ENCODE measurements at places on chromosomes 2 and 18.

GRCh38 chr2:214679736-214680135, 129.7 kb downstream of the BARD1 start:
- no peak for DNase-seq

GRCh38 chr18:34224423-34225217, at the start of gene NOL4:
NOL4 (minus strand) TSS chr18:34224913; CDS start chr18:34223253, 1,660 bp downstream.
- peak; percentile 91 for DNase-seq

DNA sequence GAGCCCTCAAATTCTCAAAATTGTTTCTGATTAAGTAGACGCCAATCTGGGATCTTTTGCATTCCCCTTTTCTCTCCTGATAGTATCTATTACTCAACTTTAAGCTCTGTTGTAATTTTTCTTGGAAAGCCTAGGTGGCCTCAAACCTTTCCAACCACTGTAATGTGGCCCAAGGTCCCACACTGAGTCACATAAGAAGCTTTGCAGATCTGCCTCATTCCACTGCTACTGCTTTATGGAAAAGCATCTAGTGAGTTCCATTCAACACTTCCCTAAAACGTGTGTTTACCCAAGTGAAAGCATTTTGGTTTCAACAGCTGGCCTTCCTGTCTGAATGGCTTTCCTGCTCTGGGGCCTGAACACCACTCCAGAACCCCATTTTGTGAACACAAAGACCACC, 493.6 kb upstream of the SPHKAP start:
- DNase-seq = no peak

- peak; percentile 73 for DNase-seq
Measured at GRCh38 chr2:69741229-69741574, 732 bp upstream of the ANXA4 start.

DNA sequence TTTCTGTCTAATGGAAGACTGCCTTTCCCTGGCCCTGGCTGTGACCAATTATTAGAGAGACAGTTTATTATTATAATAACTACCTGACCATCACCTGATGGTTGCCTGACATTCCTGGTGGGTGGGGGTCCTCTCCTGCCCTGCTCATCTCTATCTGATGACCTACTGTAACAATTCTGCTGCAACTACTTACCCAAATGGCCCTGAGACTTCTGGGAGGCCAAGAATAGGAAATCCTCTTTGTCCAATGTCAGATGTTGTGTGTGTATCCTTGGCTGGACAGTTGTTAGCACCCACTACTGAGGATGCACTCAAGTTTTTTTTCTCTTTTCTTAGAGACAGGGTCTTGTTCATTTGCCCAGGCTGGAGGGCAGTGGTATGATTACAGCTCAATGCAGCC, 110.3 kb downstream of the DDX1 start:
- no peak for DNase-seq

- no peak for DNase-seq
Measured at GRCh38 chr2:97950329-97951154, 45.2 kb downstream of the TMEM131 start.

DNA sequence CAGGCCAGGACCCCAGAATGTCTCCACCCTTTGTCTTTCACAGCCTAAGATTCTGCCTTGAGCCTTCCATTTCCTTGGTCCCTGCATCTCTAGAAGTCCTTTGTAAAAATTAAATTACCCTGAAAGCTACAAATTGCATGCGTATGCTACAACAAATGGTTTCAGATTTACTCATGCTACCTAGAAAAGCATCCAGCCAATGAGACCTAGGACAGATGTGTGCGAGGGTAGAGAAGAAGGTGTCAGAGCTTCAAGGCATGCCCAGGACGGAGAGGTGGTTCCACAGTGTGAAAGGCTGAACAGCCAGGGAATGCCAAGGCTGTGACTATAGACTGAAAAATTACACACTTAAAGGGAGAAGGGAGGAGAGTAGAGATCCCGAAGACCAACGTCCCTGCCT, 40.2 kb downstream of the CCBE1 start:
- no peak for DNase-seq

GRCh38 chr2:240303896-240304745, 131.3 kb upstream of the GPC1 start:
- DNase-seq = peak; percentile 32

- no peak for DNase-seq
Measured at GRCh38 chr2:168450171-168450570, 5.9 kb upstream of the CERS6 start.

DNA sequence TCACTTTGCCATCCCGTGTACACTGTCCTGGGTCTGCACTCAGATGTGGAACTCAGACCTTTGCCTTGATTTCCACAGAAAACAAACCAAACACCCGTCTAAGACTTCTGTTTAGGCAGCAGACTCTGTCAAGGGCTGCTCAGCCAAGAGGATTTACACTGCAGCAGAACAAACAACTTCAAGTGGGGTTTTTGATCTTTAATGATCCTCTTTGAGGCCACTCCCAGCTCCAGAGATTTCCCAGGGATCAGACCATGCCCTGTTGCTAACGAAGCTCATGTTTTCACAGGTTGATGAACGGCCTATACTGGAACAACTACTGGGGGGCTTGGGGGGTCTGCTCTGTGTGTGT, 52.5 kb upstream of the LGALSL start:
- no peak for DNase-seq

DNA sequence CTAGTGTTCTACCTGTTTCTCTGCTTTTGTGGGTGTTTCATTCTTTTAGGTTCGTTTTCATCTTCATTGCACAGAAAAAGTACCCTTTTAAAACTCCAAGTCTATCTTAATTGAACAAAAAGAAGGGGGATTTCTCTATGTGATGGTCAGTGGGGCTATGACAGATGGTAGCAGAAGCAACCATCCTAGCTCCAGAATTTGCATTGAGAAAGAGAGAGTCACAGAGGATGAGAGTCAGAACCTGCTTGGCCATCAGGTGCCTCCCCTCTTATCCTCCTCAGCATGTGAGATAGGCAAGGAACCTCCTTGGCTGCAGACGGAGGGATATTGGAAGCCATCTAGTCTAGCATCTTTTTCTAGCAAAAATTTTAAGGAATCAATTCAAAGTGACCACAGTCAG, 398.0 kb upstream of the DCC start:
- no peak for DNase-seq

DNA sequence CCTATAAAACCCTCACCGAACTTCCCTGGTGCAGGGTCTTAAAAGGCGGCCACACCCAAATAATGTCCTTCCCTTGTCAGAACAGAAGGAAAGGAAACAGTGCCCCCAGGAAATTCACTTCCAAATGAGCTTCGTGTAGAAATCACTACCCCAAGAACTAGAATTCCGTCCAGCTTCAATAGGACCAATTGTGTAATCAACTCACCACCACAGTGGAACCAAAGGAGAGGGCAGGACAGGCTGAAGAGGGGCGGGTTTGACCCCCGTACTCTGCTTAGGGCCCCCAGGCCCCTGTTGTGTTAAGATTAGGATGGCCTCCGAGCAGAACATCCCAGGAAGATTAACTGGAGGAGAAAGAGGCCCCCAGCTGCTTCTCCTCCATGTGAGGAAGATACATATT, 24.1 kb downstream of the GPR35 start:
- no peak for DNase-seq

DNA sequence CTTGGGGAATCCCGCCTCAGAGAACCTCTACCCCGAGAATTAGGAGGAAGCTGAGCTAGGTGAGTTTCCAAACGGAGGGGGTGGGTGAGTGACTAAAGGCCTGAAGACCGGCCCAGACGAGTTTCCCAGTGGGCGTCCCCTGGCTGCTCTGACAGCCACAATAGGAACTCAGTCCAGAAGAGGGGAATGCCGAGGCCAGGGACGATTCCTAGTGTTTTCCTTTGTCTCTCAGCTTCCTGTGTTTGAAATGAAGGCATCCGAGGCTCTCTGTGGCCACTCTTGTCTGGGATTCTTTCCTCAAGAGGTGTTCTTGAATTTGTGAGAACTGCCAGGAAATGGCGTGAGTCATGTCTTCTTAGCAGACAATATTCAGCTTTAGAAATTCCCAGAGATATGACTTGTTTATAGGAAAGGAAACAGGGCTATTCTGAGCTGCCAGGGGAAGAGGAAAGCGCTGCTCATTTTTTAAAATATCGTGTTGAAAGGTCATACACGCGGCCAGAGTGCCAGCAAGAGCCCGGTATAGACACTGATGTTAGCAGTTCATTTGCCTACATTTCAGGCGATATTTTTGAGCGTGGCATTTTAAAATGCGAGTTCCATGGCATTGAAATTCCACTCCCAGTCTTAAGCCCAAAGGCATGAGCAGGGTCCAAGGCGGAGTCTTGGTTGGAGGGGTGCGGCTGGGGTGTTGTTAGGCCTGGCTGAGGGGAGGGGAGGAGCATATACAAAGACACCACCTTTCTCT, 169.1 kb upstream of the KLF7 start:
- peak; percentile 70 for DNase-seq

DNA sequence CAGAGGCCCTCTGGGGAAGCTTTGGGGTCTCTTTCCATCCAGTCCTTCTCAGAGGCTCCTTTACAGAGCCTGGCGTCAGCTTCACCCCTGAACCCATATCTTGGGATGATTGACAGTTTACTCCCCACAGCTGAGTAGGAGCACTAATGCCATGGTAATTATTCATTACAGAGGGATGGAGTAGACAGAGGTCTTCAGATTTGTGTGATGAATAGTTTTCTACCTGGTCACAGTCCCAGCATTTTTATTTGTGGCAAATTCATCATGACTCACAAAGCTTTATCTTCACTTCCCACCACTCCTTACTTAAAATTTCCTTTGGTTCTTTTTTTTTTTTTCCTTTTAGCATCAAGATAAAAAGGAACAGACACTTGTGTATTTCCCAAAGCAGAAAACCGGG, 104.2 kb downstream of the CCDC85A start:
- no peak for DNase-seq

DNA sequence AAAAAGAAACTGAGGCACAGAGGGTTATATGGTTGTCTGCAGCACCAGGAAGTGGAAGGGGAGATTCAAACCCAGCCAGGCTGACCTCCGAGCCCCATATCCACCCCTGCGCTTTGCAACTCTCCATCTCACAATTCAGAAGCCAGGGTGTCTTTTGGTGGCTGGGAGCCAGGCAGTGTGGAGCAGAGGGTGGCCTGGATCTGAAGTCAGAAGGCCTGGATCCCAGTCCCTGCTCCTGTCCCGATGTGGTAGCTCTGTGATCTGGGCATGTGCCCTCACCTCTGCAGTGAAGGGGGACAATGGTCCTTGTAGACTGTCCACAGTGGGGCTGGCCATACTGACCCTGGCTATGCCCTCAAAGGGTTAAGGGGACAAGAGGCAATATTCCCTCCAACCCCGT, 57.0 kb downstream of the CIB4 start:
- DNase-seq = no peak

GRCh38 chr2:219852626-219853025, 225.2 kb downstream of the SLC4A3 start:
- no peak for DNase-seq

GRCh38 chr2:38690499-38691420, 24.8 kb downstream of the GALM start:
- DNase-seq = no peak

GRCh38 chr2:32384529-32384928, 27.7 kb downstream of the BIRC6 start:
- no peak for DNase-seq

DNA sequence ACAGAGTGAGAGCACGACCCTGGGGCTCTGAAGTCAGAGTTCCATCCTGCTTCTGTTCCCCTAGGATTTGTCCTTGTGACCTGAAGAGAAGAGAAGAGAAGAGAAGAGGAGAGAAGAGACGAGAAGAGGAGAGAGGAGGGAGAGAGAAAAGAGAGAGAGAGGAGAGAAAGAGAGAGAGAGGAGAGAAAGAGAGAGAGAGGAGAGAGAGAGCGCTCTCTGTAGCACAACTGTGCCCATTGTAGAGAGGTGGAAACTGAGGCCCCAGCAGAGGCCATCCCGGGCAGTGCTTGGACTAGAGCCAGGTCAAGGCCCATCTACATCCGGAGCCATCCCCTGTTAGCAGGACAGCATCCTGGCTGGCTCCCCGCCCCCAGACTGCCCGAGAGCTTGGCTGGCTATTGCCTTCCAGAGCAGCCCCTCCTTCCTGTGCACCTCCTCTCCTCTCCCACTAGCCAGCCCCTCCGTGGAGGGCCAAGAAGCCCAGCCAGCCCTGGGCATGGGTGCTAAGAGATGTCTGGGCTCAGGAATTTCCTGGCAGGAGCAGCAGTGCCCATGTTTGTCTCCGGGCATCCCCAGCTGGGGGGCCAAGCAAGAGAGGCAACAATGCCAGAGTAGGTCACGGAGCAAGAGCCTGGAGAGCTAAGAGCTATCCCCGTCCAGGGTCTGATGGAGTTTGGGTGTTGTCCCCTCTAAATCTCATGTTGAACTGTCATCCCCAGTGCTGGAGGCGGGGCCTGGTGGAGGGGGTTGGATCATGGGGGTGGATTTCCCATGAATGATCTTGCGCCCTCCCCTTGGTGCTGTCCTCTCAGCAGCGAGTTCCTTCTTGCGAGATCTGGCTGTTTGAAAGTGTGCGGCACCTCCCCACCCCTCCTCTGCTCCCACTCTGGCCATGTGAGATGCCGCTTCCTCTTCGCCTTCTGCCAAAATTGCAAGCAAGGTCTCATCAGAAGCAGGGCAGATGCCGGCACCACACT, 18.2 kb upstream of the GPR55 start:
- DNase-seq = peak; percentile 54

DNA sequence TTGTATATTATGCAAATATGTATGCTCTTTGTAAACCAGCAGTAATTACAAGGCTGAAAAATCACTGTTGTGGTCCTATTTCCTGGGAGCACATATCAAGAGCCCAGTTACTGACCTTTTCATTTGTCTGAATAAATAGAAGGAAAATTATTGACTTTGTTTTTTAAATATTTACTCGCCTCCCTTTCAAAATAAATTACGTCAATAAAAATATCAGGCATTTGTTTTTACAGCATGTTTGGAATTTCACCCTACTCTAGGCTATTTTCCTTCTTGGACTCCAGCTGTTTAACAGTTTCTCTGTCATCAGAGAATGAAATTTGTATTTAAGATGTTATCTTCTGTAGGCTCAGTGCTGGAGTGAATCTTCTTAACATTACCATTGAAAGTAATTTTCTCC, 59.9 kb upstream of the LRATD1 start:
- DNase-seq = no peak

GRCh38 chr18:75124551-75124950, 84.4 kb downstream of the PTGR3 start:
- peak; percentile 13 for DNase-seq

DNA sequence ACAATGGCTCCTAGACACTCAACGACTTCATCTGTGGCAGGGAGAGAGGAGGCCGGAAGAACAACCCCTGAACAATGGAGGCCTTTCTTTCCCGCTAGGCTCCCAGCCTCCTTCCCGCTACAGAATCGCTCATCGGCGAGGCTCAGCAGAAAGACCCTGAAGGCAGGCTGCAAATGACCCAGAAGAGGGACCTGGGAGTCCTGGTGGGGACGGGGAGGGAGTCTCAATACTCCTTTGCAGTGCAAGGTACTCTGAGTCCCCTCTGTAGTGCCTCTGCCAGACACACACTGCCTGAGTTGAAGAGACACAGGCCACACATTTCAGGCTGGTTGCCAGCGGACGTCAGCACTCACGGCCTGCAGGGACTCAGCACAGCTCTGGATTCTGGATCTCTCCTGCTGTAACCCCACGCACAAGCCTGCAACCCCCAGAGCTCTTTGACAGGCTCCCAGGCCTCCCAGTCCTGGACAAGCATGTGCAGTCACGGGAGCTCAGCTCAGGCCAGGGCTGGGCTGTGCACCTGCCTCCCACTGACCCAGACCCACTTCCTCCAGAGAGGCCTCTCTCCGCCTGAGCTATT, 6.1 kb downstream of the GPR17 start:
- DNase-seq = no peak

GRCh38 chr2:106866641-106867040, 19.3 kb downstream of the ST6GAL2 start:
- no peak for DNase-seq
